ENCODE measurements at places on chromosomes 1 and 21.

DNA sequence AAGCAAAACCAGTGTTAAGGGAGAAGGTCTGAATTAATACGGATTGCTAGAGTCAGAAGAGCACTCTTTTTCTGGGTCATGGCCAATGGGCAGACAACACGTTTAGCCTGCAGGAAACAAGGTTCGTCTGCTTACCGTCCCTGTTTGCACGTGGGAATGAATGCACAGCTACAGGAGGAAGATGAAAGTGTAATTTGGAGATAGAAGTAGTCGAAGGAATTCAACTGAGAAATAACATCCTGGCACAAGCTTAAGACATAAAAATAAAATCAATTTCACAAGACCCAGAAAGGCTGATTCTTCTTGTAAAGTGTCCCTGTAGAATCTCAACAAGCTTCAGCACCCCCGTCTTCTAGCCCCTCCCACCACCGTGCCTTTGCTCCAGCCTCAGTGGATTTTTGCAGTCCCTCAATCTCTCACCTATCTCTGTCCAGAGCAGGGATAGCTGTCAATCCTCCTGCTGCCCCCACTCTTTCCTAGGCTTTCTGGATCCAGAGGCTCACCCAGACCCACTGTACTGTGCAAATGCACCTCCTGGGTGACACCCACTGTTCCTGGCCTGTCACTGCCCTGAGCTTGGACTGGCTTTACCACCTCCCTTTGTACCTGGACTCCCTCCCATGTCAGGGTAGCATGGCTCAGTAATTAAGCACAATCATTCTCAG lies 60.6 kb downstream of the C1orf94 start:
- no peak for DNase-seq

DNA sequence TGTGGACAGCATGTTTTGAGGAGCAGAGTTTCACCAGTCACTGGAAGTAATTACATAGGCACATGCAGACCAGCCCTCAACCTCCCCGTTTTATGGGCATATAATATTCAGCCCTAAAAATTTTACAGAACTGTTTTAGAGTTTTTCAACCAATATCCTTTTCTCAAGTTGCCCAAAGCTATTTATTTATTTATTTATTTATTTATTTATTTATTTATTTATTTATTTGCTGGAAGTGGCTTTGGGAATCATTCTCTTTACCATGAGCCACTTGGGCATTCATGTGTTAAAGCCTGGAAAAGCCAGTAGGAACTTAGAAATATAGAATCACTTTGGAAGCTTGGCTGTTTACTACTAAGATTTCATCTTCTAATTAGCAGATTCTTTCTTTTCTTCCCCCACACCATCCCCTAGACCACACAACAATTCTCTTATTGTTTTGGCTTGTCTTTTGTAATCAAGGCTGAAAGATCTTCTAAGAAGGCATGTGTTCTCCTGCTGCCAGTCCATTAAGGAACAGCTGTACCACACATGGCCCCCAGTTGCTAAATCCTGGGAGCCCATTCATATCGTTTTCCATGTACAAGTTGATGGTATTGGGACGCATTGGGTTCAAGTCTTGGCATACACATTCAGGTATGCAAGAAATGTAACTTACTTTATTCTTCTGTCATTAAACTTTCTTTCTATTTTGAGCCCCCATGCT lies 220.0 kb downstream of the PAPPA2 start:
- DNase-seq: no peak

DNA sequence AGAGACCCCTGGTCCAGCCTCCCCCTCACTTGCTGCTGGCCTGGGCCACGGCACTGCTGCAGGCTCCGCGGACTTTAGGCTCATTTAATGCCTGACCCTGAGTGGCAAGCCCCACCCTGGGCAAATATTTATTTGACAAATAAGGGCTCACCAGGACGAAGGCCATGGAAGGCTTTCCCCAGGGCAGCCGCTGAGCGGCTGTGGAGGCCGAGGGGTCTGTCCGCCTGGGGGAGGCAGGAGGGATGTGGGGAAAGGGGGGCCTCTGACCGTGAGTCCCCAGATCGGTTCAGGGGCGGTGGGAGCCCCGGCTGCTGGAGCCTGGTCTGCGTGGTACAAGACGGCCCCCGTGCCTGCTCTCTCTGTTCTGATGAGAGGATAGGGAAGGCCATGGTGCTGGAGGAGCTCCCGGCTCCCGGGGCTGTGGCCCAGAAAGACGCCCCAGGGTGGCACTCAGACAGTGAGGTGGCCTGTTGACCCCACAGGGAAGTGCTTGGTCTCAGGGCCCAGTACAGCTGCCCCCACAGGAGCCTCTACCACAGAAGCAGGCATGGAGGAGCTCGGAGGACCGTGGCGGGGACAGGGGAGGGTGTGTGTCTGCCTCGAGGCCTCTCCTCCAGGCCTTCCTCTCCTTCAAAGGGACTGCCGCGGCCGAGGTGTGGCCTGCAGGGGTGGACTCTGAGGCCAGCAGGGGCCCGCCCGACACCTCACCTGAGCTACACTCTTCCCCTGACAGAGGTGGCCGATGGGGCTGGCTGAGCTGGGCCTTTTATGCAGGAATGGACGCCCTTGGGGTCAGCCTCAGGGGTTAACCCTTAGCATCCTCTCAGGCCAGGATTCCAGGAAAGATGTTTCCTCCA lies 9.1 kb upstream of the C1orf159 start:
- DNase-seq: no peak

GRCh38 chr21:16872616-16873015 lies 640.2 kb upstream of the CXADR start:
- DNase-seq: no peak

GRCh38 chr1:240612811-240613210 lies 856 bp upstream of the GREM2 start:
- DNase-seq: no peak

GRCh38 chr1:147547065-147547464 lies 5.8 kb downstream of the BCL9 start:
- no peak for DNase-seq

GRCh38 chr1:164456272-164456671 lies 102.7 kb upstream of the PBX1 start:
- no peak for DNase-seq

All from stromal cell of bone marrow (primary cell).